Retina (tissue), 1 donor: ENCODE measurements at places on chromosomes 3 and 15.
A peak's percentile ranks its signal among the peaks of the same experiment; 100 is the strongest.

- no peak for DNase-seq
These were observed 83.7 kb upstream of the OXTR start for GRCh38 chr3:8853081-8853480.

GRCh38 chr3:188712991-188713390 is 458.8 kb upstream of the TPRG1 start:
- no peak for DNase-seq

DNA sequence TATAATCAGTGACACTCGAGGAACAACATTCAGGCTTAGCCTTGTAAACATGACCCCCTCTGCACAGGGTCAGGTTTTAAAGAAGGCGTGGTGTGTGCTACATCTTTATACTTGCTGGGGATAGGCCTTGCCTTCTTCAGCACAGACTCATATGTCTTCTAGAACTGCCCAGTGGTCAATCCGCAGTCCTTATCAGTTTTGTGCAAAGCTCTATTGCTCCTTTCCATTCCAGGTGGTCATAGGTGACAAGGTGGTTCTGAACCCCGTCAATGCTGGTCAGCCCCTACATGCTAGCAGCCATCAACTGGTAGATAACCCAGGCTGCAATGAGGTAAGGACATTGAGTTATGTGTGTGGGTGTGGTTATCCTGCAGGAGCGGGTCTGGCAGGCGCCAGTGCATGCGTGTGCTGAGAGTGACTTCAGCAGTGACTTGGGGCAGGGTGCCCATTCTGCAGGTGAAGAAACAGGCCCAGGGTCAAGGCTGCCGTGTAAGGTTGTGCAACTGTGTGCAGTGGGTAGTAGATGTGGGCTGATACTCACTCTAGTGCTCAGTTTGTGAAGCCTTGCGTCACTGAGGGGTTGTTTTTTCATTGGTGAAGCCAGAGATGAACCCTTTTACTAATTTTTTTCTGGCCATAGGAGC is 150.9 kb downstream of the ITPR1 start:
- DNase-seq = no peak

DNA sequence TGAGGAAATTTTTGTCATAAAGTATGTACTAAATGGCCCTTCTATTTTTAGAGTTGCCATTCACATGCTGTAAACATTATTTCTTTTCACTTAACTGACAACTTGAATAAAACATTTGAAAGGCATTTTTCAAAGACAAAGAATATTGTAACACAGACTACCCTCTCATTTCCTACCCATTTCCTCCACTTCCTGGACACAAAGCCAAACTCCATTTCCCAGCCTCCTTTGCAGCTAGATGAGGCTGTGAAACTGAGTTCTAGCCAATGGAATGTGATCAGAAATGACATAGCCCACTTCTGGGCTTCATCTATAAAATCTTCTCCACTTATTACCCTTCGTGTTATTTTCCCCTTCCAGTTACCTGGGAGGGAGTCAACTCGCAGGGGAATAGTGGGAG is 288.9 kb upstream of the DPH6 start:
- DNase-seq = no peak

GRCh38 chr15:49135911-49136310 is 19.5 kb downstream of the COPS2 start:
- DNase-seq = no peak

DNA sequence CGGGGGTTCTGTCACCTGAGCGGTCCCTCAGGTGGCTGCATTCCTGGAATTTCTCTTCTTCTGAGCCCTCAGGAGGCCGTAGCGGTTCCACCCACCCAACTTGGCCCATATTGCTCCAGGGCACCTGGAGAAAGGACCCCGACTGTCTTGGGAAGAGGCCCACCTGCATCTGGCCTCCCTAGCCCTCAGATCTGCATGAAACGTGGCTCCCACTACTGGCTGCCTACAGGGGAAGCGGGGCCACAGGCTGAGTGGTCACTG is 9.9 kb upstream of the ANPEP start:
- DNase-seq = no peak

GRCh38 chr3:188421836-188422540 is 268.0 kb downstream of the LPP start:
- no peak for DNase-seq

DNA sequence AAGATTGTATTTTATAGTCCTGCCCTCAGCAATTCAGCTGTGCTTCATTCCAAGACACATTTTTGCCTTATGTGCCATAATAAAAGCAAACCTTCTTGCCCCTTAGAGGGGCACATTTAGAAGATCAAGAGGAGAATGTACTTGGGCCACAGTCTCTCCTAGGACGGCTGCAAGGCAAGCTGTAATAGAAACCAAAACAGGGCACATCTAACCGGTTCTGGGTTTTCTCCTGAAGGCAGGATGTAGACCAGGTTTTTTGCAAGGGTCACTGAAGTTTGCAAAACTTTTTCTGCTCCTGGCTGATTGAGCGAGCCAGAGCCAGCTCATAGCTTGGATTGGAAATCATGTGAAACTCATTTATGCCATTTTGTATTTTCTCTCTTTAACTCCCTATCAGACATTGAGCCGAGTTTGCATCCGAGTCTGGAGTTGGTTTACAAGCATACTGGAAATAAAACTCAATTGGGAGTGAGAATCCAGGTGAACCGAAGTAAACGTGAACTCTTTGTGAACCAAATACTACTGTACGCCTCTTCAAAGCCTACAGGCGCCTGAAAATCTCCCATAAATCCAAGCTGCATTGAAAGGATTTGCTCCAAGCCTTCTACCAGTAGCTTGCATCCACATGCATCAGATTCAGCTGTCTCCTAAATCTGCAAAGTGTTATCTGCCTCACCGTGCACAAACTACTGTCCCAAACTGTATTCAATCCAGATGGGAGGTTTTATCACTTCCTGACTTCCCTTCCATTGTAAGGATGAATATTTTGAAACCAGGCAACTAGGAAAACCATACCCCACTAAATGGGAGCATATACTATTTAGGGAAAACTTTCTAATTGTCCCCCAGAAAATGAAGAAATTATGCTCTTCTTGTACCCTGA is 60.9 kb upstream of the TSC22D2 start:
- no peak for DNase-seq

GRCh38 chr3:89043406-89043932 is 64.0 kb upstream of the EPHA3 start:
- DNase-seq = no peak

DNA sequence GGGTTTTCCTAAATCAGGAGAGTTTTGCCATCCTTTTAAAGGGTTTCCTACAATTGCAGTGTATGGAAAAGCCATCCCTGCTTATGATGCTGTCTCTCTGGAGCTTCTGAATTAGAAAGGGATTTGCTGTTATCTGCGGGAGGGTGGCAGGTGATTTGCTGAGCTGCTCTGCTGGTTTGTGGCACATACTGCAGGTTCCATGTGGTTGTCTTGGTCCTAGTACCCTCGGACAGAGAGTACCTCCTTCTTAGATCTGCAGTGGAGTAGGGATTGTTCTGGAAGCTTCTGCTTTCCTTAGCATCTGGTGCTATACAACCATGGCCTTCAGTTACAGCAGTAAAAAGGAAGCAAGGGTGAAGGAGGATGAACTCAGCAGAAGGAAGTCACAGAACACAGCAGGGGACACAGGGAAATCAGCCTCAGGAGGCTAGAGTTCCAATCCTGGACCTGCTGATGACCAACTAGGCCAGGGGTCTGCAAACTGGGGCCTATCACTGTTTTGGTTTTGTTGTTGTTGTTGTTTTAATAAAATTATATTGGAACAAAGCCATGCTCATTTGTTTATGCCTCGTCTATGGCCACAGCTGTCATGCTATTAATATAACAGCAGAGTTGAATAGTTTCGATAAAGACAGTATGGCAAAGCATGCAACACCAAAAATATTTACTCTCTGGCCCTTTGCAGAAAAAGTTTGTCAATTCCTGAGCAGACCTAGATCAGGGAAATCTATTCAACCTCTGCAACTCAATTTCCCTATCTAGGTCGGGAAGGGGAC is 39.5 kb downstream of the STARD5 start:
- no peak for DNase-seq

- DNase-seq = no peak
These were observed 79.7 kb downstream of the SEC22A start for GRCh38 chr3:123281406-123281805.

- DNase-seq = peak; percentile 39
These were observed 131.7 kb downstream of the TNIK start for GRCh38 chr3:171328419-171329082.

GRCh38 chr3:185659942-185660921 is 74.1 kb downstream of the SENP2 start:
- peak; percentile 84 for DNase-seq

DNA sequence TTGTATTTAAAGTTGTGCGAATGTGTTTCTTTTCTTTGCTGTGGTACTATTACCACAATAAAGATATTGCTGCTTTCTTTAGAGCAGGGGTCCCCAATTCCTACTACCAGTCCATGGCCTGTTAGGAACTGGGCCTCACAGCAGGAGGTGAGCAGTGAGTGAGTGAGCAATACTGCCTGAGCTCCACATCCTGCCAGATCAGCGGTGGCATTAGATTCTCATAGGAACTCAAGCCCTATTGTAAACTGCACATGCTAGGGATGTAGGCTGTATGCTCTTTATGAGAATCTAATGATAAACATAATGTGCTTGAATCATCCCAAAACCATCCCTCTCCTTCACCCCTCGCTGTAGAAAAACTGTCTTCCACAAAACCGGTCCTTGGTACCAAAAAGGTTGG is 41.6 kb downstream of the DMXL2 start:
- no peak for DNase-seq

- no peak for DNase-seq
These were observed 288.5 kb upstream of the MME start for GRCh38 chr3:154791611-154792010.

GRCh38 chr15:81888748-81889484 is 156.9 kb downstream of the MEX3B start:
- no peak for DNase-seq

DNA sequence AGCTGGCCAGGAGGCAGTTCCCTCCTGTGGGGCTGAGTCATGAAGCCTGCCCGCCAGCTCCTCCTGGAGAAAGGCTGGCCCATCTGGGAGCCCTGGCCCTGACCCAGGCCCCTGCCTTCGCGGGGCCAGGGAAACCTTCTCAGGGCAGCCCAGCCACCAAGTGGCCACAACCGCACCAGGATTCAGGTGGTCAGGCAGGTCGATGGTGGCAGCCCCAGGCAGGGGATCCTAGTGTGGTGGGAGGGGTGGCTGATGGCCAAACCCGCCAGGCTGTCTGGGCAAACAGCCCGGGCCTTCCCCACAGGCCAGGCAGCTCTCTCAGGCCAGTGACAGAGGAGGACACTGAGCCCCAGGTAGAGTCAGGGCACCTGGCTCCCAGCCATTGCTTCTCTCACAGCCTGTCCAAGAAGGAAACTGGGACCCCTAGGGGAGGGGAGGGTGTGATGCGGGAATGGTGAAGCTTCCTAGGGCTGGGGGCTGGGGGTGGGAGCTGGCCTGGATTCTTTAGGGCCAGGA is 1.2 kb downstream of the TWF2 start:
- no peak for DNase-seq

GRCh38 chr3:153980252-153980590 is 141.0 kb upstream of the ARHGEF26 start:
- DNase-seq = no peak

DNA sequence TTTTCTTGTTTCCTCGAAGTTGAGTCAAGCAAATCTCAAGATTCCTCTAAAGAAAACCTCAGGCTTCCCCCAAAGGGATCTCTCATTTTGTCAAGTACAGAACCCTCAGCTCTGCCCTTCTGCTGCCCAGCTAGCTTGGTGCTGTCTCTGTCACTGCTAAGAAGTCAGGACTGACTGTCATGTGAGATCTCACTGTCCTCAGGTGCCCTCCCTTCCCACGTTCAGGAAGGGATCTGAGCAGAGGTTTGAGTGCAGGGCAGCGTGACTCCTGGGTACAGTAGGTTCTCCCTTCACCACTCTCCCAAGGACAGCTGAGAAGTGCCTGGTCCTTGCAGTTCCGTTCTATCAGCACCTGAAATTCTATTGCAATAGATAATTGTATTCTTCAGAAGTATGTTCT is 229.7 kb downstream of the SLCO3A1 start:
- DNase-seq = no peak

DNA sequence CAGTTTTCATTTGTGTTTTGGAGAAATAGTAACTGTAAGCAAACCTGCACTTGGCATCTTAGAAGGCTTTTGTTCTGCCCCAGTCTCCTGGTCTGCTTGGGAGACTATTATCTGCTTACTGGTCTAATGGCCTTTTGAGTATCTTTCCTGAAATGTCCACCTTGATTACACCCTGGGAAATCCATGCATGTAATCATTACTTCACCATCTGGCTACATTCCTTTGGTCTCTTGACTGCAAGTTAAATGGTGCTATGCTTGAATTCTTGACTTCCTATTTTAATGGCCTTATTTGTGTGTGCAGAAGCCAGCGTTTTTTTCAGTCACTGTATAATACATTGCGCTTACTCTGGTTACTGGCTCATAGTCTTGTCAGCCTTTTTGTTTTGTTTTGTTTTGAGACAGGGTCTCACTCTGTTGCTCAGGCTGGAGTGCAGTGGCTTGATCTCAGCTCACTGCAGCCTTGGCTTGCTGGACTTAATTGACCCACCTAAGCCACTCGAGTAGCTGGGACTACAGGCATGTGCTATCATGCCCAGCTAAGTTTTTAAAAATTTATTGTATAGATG is 30.0 kb downstream of the CHD2 start:
- DNase-seq = no peak

GRCh38 chr3:162487138-162487537 is 990.5 kb downstream of the OTOL1 start:
- no peak for DNase-seq

GRCh38 chr15:31245756-31246155 is 80.9 kb upstream of the KLF13 start:
- no peak for DNase-seq

DNA sequence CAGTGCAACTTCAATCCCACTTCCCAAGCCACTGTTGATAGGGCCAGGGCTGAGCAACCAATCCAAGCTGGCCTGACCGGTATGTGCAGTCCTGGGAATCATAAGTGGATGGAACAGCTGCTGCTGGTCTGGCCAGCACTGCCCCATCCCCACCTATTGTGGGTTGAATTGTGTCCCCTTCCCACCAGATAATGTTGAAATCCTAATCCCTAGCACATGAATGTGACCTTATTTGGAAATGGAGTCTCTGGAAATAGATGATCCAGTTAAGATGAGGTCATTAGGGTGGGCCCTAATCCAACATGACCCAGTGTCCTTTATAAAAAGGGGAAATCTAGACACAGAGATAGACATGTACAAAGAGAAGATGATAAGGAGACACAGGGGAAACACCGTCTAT is 13.7 kb upstream of the PDIA5 start:
- DNase-seq = no peak

- no peak for DNase-seq
These were observed 50.5 kb downstream of the CD86 start for GRCh38 chr3:122105626-122106025.

GRCh38 chr3:150062492-150062891 is 91.8 kb upstream of the PFN2 start:
- DNase-seq = peak; percentile 40

DNA sequence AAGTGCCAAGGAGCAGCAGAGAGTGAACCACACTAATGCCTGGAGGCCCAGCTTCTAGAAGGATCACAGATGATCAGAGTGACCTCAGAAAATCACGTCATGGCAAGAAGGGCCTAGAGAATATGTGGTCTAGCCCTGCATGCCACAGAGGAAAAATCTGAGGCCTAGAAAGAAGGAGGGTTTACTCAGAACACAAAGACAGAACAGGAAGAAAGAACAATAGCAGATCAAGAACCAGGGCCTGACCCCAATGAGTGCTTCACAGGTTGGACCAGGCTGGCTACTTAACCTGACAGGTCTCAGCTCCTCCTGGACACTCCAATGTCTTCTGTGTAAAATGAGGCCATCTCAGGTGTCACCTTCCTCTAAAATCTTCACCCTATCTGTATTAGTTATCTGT is 14.2 kb downstream of the RAB6B start:
- DNase-seq = no peak

- no peak for DNase-seq
These were observed 791.9 kb upstream of the ROBO1 start for GRCh38 chr3:80559701-80560100.

GRCh38 chr3:53114412-53115074 is 15.7 kb downstream of the RFT1 start:
- no peak for DNase-seq
